Cortex of kidney (tissue), 1 donor: ENCODE measurements at places on chromosomes 7 and 10.

- no peak for DNase-seq
Measured at GRCh38 chr10:131230641-131231322, 80.7 kb downstream of the TCERG1L start.

- no peak for DNase-seq
Measured at GRCh38 chr7:24312588-24312987, 28.6 kb downstream of the NPY start.

- no peak for DNase-seq
Measured at GRCh38 chr10:88838766-88839350, 12.8 kb downstream of the ANKRD22 start.

DNA sequence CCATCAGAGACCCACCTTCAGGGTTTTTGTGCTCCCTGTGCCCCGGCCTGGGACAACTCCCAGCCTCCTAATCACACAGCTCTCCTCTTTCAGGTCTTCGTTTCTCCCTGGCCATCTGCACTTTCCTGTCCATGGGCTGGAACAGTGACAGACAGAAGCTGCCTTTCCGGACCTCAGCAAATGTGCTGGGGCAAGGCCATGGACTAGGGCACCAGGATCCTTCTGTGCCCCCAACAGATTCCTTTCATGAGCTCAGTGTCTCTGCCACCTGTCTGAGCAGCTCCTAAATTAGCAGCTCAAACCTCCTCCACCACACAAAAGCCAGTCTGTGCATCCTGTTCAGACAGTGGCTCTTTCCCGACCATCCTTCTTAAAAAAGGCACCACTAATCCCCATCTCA lies 41.9 kb upstream of the FRMD4A start:
- DNase-seq: no peak

DNA sequence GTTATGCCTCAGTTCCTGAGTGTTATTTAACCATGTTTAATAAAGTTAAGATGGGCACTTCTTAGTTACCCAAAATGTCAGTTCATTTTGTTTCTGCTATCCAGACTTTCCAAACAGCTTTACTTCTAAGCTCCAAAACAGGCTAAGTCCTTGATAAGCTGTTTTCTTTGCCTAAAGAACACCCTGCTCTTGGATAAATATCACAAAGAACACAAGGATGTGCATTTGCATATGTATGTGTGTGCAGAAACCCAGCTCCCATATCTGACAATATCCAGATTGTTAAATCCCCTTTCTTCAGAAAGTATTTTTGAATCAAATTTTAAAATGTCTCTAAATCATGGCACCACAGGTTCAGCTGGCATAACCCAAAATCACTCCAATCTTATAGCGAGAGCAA lies 19.6 kb downstream of the FAM13C start:
- no peak for DNase-seq
